ENCODE measurements at places on chromosomes 4 and X.

DNA sequence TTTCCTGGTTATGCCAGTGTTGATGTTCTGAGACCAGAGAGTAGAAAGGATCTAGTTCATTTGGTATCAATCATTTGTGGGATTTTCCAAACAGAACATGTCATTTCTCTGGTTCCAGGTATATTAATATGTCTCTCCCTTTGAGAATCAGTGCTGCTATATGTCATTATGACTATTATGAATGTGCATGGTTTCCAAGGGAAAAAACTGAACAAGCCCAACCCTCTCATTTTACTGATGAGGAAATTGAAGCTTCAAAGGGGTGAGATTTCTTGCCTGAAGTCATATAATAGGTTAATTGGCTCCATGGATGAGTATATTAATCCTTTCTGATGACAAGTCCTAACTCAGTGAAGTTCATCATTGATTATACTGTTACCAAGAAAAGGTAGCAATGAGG lies 31.9 kb downstream of the RUFY3 start:
- DNase-seq, result no peak

DNA sequence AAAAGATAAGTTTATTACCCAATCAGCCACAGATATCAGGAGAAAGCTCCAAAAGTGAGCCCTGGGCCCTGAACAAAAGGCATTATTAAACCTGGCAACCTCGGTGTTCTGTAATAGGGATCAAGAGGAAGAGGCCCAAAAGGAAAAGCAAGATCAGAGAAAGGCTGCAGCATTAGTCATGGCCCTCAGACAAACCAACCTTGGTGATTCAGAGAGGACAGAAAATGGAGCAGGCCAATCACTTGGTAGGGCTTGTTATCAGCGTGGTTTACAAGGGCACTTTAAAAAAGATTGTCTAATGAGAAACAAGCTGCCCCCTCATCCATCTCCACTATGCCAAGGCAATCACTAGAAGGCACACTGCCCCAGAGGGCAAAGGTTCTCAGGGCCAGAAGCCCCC lies 75.7 kb downstream of the AGTR2 start:
- DNase-seq, result no peak

GRCh38 chr4:78687818-78688217 lies 88.3 kb upstream of the BMP2K start:
- no peak for DNase-seq

GRCh38 chrX:154328646-154329045 lies 33.1 kb downstream of the TKTL1 start:
- no peak for DNase-seq

- no peak for DNase-seq
These were observed 72.9 kb upstream of the ENOX2 start for GRCh38 chrX:130975947-130976346.

- no peak for DNase-seq
These were observed 126.3 kb downstream of the TRAM1L1 start for GRCh38 chr4:116959045-116959444.

DNA sequence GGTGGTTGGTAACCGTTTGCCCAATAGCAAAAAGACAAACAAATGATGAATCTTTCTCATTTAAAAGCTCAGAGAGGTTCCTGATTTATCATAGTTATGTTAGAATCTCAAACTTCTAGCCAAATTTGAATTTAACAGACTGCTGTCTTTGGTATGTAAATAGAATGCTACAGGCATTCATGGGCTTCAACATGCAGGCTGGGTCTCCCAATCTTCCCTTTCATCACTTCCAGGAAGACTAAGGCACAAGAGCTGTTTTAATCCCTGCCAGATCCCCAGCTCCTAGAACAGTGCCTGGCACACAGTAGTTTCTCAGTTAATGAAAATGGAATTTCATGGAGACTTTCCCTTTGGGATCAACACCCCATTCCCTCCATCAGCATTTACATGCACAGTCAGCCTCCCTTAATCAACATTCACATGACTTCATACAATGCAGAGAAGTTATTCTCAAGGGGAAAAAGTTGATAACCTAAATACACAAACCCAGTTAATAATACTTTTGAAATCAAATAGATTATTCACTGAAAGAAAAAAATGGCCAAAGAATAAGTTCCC lies 107.6 kb upstream of the C1QTNF7 start:
- no peak for DNase-seq

GRCh38 chrX:119266364-119266995 lies 30.4 kb downstream of the PGRMC1 start:
- DNase-seq, result no peak

DNA sequence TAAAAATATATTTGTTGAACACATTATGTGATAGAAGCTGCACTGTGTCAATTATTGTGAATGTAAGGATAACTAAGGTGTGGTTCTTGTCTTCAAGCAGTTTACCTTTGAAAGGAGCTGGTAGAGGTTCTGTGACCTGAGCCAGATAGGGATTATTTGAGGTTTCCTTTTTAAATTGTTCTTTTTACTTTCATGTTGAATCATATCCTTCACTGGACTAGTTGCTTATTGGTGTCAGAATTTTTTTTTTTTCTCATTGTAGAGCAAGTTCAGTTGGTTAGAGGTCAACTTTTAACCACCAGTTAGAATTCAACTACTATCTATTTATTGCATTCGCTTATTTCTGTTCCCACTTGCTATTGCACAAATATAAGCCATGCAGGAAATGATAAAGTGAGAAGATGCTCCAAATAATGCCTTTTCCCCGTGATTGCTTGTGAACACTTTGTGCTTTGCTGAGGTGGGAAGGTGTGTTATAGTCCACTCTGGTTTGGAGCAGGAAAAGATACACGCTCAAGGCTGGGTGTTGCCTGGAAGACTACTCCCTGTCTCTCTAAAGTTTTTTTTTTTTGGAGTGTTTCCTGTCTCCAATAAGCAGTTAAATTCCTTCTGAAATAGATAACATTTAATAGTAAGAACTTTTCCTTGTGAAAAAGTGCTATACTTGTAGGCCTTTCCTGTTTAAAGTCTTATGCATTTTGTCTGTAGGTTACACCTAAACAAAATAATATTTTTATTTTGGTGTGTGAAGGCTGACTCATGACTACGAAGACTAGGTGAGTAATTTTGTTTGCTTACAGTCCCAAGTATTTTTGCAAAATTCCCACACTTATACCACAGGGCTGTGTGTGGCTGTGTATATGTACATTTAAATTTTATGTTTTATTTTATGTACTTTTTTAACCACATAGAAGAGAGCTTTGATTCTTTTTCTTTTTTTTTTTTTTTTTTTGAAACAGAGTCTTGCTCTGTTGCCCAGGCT lies 83.8 kb upstream of the LCORL start:
- DNase-seq, result no peak

- no peak for DNase-seq
These were observed 429.7 kb downstream of the MAPK10 start for GRCh38 chr4:85929961-85930665.

GRCh38 chrX:136203438-136203837 lies 47.8 kb downstream of the MAP7D3 start:
- DNase-seq, result no peak

DNA sequence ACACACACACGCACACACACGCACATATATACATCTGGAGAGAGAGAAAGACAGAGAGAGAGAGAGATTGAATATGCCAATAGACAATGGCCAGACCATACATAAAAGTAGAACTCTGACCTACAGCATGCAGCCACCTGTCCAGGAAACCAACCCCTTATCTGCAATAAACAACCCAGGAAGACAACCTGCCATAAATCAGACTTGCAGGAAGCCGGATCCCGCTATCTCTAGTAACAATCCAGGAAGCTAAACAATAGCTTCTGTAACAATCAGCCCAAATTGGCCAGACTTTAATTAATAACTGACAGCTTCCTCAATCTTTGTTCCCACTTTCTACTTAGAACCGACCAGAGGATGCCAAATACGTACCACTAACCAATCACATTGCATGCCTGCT lies 173.2 kb downstream of the LDB2 start:
- DNase-seq, result no peak

DNA sequence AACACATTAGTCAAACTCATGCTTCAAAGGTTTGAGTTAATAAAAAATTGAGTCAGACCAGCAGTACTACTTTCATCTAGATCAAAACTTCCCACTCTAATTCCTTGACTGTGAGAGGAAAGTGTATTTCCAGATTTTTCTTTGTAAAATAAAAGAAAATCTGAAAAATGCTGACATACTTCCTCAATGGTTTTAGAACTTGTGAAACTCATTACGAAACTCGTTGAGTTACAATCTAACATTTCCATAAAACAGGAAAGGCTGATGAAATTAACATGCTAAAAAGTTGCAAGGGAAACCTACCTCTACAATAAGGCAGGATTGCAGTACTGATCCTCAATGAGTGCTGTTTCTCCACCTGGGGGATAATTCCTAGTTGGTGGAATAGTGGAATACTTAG lies 217.8 kb upstream of the HCCS start:
- no peak for DNase-seq

- DNase-seq, result no peak
These were observed 53.3 kb downstream of the JADE1 start for GRCh38 chr4:128862608-128863311.

DNA sequence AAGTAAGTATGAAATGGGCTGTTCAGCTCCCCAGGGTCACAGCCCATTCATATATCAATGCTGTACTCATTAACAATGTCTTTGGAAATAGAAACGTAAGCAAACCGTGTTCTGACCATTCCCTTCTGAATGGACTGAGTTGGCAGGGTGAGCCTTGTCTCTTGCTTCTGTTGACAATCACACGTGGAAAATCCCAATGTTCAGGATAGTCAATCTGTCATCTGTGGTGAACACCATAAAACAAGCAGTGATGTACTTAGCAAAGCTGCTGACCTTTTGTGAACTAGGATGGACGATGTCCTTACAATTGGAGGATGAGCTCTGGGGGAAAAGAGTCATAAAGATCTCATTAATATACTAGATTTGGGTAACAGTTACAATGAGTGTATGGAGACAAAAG lies 109.6 kb upstream of the PAQR3 start:
- no peak for DNase-seq

DNA sequence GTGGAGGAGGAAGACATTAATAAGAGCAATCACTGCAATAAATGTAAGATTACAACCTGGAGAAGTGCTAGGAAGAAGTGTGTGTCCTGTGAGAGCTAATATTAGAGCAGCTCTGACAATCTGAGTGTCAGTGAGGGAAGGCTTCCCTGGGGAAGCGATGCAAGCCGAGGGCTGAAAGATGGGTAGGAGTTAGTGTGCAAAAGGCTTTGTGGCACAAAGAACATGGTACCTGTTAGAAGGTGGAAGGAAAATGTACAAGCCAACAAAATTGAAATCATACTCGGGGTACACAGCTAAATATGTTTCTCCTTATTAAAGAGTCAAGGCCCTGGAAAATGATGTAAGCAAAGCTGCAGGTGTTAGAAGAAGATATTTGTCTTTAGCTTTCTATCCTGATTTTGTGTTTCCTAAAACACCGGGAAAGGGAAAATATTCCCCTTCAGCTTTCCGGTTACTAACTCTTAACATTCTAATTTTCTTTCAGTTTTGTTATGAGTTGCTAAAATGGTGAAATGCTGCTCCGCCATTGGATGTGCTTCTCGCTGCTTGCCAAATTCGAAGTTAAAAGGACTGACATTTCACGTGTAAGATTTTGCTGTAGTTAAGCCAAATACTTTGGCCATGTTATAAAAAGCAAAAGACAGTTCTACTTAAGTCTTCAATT lies 808 bp downstream of the THAP6 start:
- DNase-seq, result no peak

- DNase-seq, result no peak
These were observed 80.7 kb downstream of the FHIP1A start for GRCh38 chr4:151489462-151490203.

DNA sequence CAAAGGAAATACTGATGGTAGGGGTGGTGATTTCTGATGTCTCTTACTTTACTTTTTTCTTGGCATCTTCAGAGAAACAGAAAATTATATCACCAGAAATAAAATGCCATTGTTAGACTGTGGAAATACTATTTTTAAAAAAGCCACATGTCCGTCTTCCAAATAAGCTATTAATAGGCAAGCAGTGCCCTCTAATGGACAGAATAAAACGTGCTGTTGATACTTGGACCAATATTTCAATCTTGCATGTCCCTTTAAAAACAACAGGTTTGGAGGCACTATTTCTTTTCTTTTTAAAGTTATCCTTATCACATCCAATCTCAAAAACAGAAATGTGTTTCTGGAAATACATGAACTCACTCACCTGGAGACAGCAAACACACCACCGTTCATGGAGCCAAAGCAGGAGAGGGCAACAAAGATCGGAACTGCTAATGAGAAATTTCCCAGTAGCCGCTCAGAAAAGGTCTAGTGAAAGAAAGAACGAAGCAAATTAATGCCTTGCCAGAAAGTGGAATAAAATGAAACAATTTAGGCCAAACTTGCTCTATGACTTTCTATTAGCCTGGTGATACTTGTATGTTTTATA lies 59.2 kb downstream of the SLC7A11 start:
- DNase-seq, result no peak

DNA sequence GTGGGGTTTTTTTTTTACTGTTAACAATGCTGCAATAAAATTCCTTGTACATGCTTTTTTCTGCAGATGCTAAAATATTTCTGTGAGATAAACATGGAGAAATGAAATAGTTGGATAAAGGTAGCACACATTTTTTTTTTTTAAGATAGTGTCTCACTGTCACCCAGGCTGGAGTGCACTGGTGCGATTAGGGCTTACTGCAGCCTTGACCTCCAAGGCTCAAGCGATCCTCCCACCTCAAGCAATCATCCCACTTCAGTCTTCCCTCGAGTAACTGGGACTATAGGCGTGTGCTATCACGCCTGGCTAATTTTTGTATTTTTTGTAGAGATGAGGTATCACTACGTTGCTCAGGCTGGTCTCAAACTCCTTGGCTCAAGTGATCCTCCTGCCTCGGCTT lies 1.8 kb upstream of the HUWE1 start:
- DNase-seq, result no peak

GRCh38 chrX:12894074-12895030 lies 12.1 kb upstream of the TLR8 start:
- peak; percentile 2 for DNase-seq

DNA sequence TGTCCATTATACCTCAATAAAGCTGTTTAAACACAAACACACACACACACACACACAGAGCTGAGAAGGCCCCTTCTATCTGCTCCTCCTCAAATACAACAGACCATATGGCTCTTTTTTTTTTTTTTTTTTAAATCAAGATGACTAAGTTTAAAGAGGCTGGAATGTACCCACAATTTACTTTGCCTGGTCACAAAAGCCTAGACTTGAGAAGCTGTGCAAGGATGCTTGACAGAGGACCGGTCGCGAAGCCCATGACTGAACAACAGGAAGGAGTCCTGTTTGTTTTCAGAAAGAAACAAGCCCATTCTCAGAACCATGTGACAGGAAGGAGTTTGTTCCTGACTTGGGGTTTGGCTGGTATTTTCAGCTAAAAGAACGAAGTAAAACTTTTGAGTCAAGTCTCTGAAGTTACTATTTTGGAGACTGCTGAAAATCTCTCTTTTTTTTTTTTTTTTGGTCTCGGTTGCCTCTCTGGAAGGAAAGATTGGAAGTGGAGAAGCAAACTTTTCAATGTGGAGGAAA lies 650.9 kb upstream of the TENM3 start:
- no peak for DNase-seq

GRCh38 chr4:40572692-40573310 lies 56.9 kb downstream of the RBM47 start:
- DNase-seq, result no peak

GRCh38 chrX:16589211-16589610 lies 60.7 kb upstream of the S100G start:
- no peak for DNase-seq

All from stimulated activated CD8-positive, alpha-beta memory T cell treated with anti-CD3 and anti-CD28 coated beads, Interleukin-4, amount 100 ng/mL, for 1 hour (primary cell).